SHP77 (cell line): ENCODE measurements at places on chromosomes 7 and 10.

- DNase-seq: no peak
Measured at GRCh38 chr10:70559861-70560260, 42.7 kb downstream of the PRF1 start.

- no peak for DNase-seq
Measured at GRCh38 chr7:106772655-106773108, 92.4 kb upstream of the PIK3CG start.

- peak; percentile 70 for DNase-seq
Measured at GRCh38 chr7:33669251-33669670, 236.1 kb upstream of the BMPER start.

GRCh38 chr10:63129888-63130287 lies 3.2 kb upstream of the NRBF2 start:
- DNase-seq: no peak

- DNase-seq: no peak
Measured at GRCh38 chr10:33332183-33333065, 2.0 kb downstream of the NRP1 start.

DNA sequence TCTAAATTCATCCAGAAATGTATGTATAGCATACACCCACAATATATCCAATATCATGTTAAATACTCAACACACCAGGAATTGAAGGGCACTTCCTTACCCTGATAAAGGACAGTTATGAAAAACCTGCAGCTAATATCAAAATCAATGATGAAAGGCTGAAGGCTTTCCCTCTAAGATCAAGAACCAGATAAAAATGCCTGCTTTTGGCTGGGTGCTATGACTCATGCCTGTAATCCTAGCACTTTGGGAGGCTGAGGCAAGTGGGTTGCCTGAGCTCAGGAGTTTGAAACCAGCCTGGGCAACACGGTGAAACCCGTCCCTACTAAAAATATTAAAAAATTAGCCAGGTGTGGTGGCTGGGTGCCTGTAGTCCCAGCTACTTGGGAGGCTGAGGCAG lies 21.6 kb upstream of the UPP1 start:
- no peak for DNase-seq

- DNase-seq: no peak
Measured at GRCh38 chr10:26790221-26790995, 70.3 kb downstream of the ABI1 start.

- DNase-seq: no peak
Measured at GRCh38 chr10:124612611-124613498, 131.3 kb downstream of the FAM53B start.

DNA sequence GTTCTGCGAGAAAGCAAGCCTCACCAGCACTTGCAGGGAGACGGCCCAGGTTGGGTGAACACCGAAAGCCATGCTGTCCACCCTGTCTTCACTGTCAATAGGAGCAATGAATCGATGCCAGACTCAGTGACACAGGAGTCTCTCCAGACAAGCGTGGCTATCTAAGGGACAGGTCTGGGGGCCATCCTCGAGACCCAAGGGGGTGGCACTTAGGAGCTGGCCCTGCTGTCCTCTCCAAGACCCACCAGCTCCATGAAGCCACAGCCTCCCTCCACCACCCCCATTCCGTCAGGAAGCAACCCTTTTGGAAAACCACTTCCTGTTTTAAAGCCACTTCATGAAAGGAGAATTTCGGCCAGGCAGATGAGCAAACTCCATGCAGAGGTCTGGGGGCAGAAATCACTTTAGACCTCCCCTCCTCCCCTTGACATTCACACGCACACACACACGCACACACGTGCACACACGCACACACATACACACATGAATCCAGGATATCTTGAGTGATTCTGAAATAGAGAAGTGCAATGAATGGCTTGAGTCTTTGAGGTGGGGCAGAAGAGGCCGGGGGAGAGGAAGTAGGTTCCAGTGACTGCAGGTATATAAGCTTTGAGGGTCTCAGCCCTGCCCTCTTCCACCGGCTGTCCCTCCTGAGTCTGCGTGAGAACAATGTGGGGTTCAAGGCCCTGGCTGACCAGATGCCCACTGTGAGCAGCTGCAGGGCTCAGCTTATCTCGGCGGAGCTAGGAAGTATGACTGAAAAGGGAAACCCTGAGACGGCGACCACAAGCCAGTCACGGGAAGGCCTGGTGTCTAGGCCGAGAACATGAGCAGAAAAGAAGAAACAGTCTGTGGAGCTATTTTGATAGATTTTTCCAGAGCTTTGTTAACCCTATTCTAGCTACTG lies 25.0 kb downstream of the RGS10 start:
- no peak for DNase-seq

- DNase-seq: no peak
Measured at GRCh38 chr7:98133181-98133580, 26.5 kb downstream of the LMTK2 start.

- DNase-seq: no peak
Measured at GRCh38 chr7:132398253-132398925, 177.9 kb downstream of the PLXNA4 start.

DNA sequence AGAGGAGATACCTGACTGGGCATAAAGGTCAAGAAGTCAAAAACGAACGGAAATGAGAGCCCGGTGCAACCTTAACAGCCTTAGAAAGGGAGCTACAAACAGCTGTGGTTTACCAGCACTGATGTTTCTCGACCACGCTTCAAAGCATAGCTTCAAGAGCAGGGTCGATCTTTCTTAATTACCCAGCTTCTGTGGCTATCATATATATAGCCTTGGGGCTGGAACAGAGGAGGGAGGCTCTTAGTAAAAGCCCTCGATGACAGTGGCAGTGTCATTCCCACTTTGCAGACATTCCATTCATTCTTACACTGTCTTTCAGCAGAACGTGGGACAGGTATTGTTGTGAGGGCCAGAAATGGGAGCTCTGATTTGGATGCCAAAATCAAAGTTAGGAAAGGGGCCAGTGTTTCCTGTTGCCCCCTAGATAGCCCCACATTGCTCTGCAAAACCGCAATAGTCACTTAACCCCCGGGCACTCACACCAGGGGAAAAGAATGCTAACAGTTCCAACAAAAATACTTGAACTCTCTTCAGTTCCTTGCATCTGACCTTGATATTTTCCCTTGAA lies 141.5 kb downstream of the MTPAP start:
- no peak for DNase-seq

DNA sequence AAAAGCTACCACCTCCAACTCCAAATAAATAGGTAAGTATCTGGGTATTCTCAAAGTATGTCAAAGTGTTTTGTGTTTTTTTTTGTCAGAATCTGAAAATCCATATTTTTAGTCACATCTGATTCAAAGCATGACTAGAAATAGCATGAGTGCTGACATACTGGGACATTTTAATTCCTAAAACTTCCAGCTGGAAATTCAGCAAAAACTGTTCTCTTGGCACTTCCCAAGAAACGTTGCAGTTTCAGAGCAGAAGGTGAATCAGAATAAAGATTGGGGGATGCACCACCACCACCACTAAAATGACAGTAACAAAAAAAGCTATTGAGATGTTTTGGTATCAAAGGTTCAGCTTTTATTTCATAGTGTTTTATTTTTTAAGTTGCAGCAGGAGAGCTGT lies 724.6 kb upstream of the CELF2 start:
- no peak for DNase-seq

GRCh38 chr7:94632338-94633013 lies 23.5 kb downstream of the SGCE start:
- no peak for DNase-seq

DNA sequence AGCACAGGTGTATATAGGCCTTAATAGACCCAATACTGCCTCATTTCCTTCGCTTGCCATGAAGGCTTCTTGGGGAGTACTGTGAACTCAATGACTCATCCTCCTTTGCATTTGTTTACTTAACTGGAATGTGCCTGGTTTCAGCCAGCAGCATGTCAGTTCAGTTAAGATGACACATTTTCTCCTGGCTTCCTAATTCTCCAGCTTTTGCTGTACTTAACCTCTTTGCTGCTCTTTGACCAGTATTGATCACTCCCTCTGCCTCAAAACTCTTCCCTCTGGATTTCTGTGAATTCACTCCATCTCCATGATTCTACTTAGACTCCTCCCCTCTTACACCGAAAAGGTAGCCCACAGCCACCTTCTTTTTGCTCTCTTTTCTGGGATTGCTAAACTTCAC lies 135.7 kb downstream of the MAGI2 start:
- DNase-seq: no peak

DNA sequence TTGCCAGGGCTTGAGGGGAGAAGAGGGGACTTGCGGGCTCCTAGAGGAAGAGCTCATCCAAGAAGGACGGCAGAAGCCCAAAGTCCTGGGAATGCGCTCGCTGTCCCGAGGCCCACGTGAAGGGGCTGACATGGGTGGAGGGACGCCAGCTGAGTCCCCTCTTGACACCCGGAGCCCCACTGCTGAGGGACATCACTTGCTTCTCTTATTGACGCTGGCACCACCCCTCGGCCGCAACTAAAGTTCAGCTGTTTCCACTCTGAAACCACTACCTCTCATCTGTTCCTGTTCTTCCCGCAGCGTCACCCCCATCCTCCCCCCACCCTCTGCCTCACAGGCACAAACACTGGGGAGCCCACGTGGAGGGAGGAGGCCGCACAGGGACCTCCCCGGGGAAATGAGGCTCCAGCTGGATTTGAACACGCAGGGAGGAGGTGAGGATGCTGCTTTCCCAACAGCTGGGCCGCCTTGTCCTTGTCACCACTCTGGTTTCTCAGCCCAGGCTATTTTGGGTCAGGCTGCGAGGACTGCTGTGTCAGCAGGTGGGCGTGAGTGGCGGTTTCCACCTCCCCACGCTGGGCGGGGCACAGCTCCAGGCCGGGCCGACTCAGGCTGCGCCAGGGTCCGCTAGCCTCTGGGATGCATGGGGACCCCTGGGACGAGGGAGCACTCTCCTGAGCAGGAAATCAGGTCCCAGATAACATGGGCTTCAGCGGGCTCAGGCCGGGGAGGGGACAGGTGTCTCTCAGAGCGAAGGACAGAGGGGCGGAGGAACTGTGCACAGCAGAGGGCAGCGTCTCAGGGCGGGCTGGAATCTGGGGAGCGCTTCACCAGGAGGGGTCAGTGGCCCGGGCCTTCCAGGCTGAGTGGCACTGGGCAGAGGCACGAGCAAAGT lies 156.3 kb downstream of the ZNF248 start:
- DNase-seq: no peak

- DNase-seq: no peak
Measured at GRCh38 chr7:106190589-106191330, 78.6 kb upstream of the SYPL1 start.

DNA sequence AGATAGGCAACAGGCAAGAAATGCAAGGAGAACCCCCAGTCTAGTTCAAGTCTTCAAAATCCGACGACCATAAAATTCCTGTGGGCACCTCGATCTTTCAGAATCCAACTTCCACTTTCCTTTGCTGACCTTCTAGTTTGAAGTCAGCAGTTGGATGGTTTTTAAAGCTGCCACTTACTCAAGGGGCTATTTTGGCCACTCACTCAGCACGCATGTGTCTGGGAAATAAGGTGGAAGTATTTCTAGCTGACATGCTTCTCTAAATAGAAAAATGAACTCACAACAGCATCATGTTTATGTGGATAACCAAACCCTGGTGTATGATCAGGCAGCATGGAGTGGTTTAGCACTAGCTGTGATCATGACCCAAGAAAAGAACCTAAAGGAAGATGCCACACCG lies at the start of gene NRAP:
Gene NRAP (minus strand): TSS at position 134 of the 400 bp plus-strand sequence. CDS start 159 bp downstream, outside the sequence.
- DNase-seq: no peak

GRCh38 chr10:125687507-125688185 lies 4.7 kb upstream of the TEX36 start:
- DNase-seq: no peak
